ENCODE measurements at places on chromosomes 12 and 14. TPM values are rescaled to one million over a fixed set of nuclear protein-coding genes. Genes with fewer than 3 reads are reported as not detected.

DNA sequence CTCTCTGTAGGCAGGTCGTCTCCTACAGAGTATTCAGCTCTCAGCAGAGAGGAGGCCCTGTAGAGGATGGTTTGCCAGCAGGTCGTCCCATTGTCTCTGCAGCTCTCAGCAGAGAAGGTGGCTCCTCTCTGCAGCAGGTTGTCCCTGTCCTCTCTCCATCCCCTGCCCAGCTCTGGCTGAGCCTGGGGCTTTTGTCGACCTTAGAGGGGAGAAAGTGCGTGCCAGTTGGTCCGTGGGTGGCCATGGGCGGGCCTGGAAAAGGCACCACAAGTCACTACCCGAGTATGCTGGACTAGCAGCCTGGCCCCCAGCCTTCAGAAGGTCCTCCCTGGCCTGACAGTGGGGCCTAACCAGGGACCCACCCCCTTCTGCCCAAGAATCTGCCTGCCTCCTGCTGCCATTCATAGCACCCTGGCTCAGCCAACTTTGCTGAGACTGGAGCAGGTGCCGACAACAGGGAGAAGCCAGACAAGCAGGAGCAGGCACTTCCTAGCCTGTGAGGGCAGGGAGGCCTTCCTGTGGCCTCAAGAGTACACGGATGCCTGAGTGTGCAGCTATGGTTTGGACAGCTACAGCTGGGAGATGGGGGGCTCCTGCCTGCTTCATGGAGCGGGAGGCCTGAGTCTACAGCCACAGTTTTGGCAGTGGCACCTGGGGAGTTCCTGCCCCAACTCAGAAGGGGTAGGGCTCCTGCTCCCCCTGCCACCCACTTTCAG is 59.7 kb upstream of the KCNH3 start:
- no peak for DNase-seq

GRCh38 chr12:26799741-26800140 is 33.3 kb downstream of the ITPR2 start:
- DNase-seq: no peak

- no peak for DNase-seq
Measured at GRCh38 chr12:116273813-116274550, 3.5 kb downstream of the MED13L start.

GRCh38 chr12:10672231-10672868 is 1.5 kb downstream of the STYK1 start:
- DNase-seq: no peak

GRCh38 chr12:116325336-116325664 is 47.8 kb upstream of the MED13L start:
- DNase-seq: no peak

GRCh38 chr12:14902465-14902864 is 16.8 kb upstream of the MGP start:
- DNase-seq: no peak

LYZ gene
- 30.8 TPM for total RNA-seq

NANOG gene
- total RNA-seq: not detected

FGF23 gene
- not detected for total RNA-seq

SLC11A2 gene
- 25.1 TPM for total RNA-seq

All from left ventricle myocardium inferior (tissue), 1 donor.